ENCODE measurements at places on chromosomes 1 and 21. TPM values are rescaled to one million over a fixed set of nuclear protein-coding genes. Genes with fewer than 3 reads are reported as not detected.
A peak's percentile ranks its signal among the peaks of the same experiment; 100 is the strongest.

GRCh38 chr1:223556414-223557129, 108.9 kb downstream of the CAPN8 start:
- H3K27ac ChIP-seq: no peak overlapping the region
- H3K4me1 ChIP-seq: no peaks in the 10 kb centered on the region
- no peaks in the 10 kb centered on the region for H3K36me3 ChIP-seq
- H3K4me3 ChIP-seq: no peak overlapping the region

GRCh38 chr1:66769512-66770229, 17.4 kb downstream of the DYNLT5 start:
- H3K4me1 ChIP-seq: no peaks in the 10 kb centered on the region
- H3K27me3 ChIP-seq: no peaks in the 10 kb centered on the region
- H3K4me3 ChIP-seq: no peak overlapping the region
- no peak overlapping the region for H3K27ac ChIP-seq
- DNase-seq: no peak

Gene LCE1F
- total RNA-seq: not detected

GRCh38 chr21:16676391-16676790, 836.5 kb upstream of the CXADR start:
- no peaks in the 10 kb centered on the region for H3K36me3 ChIP-seq
- peaks cover 14% of the 10 kb centered on the region for H3K4me1 ChIP-seq
- no peak overlapping the region for H3K4me3 ChIP-seq
- H3K27ac ChIP-seq: peak overlapping the region; percentile 49
- H3K27me3 ChIP-seq: no peaks in the 10 kb centered on the region

Gene OR2T29
- not detected for total RNA-seq

GRCh38 chr1:71783071-71783470, 499.3 kb downstream of the NEGR1 start:
- H3K4me1 ChIP-seq: no peaks in the 10 kb centered on the region
- no peaks in the 10 kb centered on the region for H3K27me3 ChIP-seq
- DNase-seq: no peak
- H3K27ac ChIP-seq: no peak overlapping the region

DNA sequence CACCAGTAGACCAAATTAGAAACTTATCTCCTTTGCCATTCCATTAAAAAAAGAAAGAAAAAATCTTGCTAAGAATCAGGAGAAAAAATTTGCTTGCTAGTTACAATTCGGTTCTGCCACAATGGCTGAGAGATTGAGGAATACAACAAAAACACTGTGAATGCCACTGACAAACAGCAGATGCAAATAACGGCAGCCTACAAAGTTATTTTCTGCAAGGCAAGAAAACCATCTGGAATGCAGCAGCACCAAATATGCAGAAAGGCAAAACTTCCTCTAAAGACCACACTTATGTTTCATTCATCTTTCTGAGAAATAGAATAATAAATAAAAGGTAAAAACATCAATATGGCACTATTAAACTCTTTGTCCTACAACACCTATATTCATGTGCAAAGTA, 75.7 kb downstream of the ENAH start:
- peak overlapping the region; percentile 81 for H3K27ac ChIP-seq

GRCh38 chr1:109751531-109752260, 10.9 kb upstream of the GSTM3 start:
- no peak overlapping the region for H3K27ac ChIP-seq
- H3K27me3 ChIP-seq: peaks cover 8% of the 10 kb centered on the region
- H3K36me3 ChIP-seq: peaks cover 4% of the 10 kb centered on the region
- no peak overlapping the region for H3K4me3 ChIP-seq

- no peak for DNase-seq
- no peaks in the 10 kb centered on the region for H3K27me3 ChIP-seq
- peaks cover 52% of the 10 kb centered on the region for H3K4me1 ChIP-seq
- H3K27ac ChIP-seq: peak overlapping the region; percentile 100
- peak overlapping the region; percentile 100 for H3K4me3 ChIP-seq
- peaks cover 23% of the 10 kb centered on the region for H3K36me3 ChIP-seq
These were observed 524 bp downstream of the COPA start for GRCh38 chr1:160342526-160342925.

DNA sequence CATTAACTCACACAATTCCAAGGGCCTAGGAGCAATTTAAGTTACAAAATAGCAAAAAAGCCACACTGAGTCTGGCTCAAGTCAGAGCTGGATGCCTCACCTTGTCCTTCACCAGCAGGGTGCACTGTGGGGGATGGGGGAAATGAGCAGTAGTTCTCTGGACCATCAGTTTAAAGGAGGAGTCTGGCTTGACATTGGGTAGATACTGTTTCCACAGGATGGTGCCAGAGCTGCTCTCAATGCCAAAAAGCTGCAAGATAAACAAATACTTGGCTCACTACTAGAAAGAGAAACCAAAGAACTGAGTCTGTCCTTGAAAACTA, 18.8 kb downstream of the EMC1 start:
- H3K4me1 ChIP-seq: peaks cover 8% of the 10 kb centered on the region
- no peak overlapping the region for H3K4me3 ChIP-seq
- H3K36me3 ChIP-seq: peaks cover 27% of the 10 kb centered on the region
- DNase-seq: no peak
- H3K27ac ChIP-seq: peak overlapping the region; percentile 59
- H3K27me3 ChIP-seq: no peaks in the 10 kb centered on the region

Gene PAX7
- total RNA-seq: not detected

DNA sequence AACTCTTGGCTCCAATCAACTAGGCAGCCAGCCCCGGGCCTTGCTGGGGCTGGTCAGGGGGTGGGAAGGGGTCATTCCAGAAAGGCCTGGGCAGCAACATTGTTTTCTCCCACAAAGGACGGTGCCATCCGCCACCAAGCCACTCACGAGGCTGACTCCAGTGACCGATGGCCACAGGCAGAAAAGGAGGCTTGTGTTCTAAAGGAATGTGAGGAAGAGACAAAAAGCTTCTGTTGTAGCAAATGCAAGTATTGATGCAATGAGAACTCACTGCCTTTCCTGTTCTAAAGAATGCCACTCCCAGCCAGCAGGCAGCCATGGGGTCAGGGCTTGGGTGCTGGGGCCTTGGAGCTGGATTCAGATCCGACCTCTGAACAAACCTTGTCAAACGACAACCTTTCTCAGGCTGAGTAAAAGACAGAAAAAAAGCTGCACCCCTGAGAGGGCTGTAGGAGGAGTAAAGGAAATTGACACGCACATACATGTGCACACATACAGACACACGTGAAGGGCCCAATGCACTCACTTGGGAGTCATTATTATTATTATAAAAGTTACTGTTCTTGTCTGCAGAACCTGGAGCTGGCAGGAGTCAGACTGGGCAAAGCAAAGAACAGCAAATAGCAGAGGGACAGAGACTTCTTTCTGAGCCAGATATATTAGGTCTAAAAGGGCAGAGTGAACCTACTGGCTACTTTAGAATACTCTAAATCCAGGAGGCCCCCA, 13.9 kb upstream of the PRMT2 start:
- DNase-seq: no peak
- H3K4me3 ChIP-seq: no peak overlapping the region
- H3K4me1 ChIP-seq: peaks cover 41% of the 10 kb centered on the region
- peak overlapping the region; percentile 94 for H3K27ac ChIP-seq
- H3K27me3 ChIP-seq: no peaks in the 10 kb centered on the region

GRCh38 chr1:235272851-235273250, 55.1 kb downstream of the ARID4B start:
- peaks cover 17% of the 10 kb centered on the region for H3K4me1 ChIP-seq
- no peak overlapping the region for H3K27ac ChIP-seq
- DNase-seq: no peak
- H3K27me3 ChIP-seq: no peaks in the 10 kb centered on the region

Gene OR6N1
- total RNA-seq: not detected

DNA sequence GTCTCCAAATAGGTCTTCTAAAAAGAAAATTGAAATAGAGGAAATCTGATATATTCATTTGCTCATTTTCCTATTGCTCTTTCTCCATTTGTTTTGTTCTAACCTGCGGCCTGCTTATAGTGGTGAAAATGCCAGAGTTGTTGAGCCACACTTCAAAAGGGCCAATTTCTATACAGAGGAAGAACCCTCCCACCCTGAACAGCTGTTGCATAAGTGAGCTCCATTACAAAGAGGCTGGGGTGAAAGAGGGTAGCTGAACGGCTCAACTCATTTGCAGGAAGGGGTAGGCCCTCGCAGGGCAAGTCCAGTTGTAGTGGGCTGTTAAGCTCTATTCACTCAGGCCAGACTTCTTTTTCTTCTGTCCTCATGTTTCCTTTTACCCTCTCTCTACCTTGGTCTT, 8.8 kb downstream of the ADCY10 start:
- H3K4me3 ChIP-seq: no peak overlapping the region
- no peaks in the 10 kb centered on the region for H3K27me3 ChIP-seq
- H3K27ac ChIP-seq: peak overlapping the region; percentile 70
- DNase-seq: no peak
- H3K4me1 ChIP-seq: peaks cover 22% of the 10 kb centered on the region

DNA sequence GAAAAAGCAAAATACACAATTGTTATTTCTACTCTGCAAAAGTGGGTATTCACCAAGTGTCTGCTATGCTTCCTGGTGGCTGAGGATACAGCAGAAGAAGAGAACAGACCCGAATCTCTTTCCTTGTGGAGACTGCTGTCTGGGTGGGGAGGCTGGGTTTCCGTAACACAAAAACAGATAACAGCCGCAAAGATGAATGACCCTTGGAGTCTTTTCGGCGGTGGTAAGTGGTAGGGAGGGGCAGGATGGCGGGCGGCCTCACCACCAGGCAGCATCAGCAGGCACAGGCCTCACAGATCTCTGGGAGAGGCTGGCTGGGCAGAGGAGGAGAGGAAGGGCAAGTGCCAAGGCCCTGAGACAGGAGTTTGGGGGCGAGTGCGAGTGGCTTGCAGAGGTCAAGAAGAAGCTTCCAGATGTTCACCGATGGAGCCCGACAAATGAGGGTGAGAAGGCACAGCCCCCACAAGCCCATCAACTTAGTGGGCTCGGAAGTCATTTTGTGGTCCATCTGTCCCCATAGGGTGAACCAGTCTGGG, 164.2 kb downstream of the RHOU start:
- peaks cover 1% of the 10 kb centered on the region for H3K36me3 ChIP-seq
- no peak overlapping the region for H3K4me3 ChIP-seq
- no peak for DNase-seq

DNA sequence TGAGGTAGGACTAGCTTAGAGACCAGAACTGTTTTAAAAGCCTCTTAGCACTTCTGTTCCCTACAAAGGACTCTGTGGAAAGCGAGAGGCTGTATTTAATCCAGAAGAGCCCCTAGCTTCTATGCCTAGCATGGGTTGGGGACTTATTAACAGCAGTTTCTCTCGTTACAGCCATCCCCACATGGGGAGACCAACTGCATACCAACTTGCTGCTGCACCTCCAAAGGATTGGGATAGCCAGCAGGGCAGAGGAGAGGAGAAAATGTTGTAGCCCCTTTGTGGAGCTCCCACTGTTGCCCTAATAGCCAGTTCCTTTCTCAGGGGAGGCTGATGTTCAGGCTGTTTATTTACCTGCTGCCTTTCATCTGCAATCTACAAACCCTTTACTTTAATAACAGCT, 11.0 kb upstream of the CELSR2 start:
- peaks cover 39% of the 10 kb centered on the region for H3K4me1 ChIP-seq
- no peaks in the 10 kb centered on the region for H3K27me3 ChIP-seq
- no peak for DNase-seq
- peaks cover 37% of the 10 kb centered on the region for H3K36me3 ChIP-seq
- no peak overlapping the region for H3K27ac ChIP-seq

Gene TCHH
- not detected for total RNA-seq

GRCh38 chr1:172286629-172287076, 133.8 kb upstream of the C1orf105 start:
- H3K4me3 ChIP-seq: no peak overlapping the region
- H3K27me3 ChIP-seq: no peaks in the 10 kb centered on the region
- DNase-seq: no peak

DNA sequence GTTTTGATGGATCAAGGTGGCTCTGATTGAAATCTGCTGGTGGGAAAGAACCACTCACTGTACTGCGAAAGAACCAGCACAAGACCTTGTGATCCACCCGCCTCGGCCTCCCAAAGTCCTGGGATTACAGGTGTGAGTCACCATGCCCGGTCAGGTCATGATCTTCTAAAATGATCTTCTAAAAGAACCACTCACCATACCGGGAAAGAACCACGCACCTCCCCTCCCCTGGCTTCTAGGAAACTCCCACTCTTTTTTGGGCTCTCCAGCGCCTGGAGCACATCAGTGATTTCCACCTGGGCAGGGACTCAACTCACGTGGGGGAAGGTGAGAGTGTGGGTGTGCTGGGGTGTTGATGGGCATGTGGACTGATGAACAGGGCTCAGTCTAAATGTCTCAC, 7.9 kb upstream of the RAB7B start:
- no peak overlapping the region for H3K4me3 ChIP-seq
- no peaks in the 10 kb centered on the region for H3K27me3 ChIP-seq
- no peak for DNase-seq
- H3K27ac ChIP-seq: no peak overlapping the region
- H3K36me3 ChIP-seq: no peaks in the 10 kb centered on the region
- H3K4me1 ChIP-seq: no peaks in the 10 kb centered on the region

Gene TRIM46
- total RNA-seq: 9.7 TPM

DNA sequence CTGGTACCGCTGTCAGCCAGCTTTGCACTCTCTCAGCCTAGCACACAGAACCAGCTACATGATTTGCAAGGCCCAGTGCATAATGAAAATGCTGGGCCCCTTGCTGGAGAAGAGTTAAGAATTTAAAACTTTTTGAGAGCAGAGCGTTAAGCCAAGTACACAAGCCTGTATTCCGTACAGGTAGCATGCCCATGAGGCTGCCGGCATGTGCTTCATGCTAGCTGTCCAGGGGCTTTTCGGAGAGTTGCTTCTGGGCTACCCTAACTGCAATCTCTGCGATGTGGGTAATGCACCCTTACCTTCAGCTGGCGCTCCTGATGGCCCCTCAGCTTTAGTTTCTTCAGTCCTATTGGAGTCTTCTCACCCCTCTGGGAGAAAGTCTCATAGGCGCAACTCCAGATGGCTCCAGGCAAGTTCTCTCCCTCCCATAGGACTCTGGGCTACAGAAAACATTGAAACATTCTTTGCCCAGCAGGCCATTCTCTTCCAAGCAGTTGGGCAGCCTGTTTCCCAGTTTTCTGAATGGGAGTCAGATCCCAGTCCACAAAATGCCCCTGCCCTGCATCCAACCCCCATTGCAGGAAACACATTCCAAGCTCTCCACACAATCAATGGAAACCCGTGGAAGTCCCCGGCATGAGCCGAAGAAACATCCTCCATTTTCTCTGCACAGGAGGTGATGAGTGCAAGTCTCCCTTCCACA, 5.7 kb upstream of the AKT3 start:
- H3K4me1 ChIP-seq: peaks cover 12% of the 10 kb centered on the region
- DNase-seq: no peak
- no peaks in the 10 kb centered on the region for H3K27me3 ChIP-seq
- no peaks in the 10 kb centered on the region for H3K36me3 ChIP-seq
- H3K27ac ChIP-seq: no peak overlapping the region

DNA sequence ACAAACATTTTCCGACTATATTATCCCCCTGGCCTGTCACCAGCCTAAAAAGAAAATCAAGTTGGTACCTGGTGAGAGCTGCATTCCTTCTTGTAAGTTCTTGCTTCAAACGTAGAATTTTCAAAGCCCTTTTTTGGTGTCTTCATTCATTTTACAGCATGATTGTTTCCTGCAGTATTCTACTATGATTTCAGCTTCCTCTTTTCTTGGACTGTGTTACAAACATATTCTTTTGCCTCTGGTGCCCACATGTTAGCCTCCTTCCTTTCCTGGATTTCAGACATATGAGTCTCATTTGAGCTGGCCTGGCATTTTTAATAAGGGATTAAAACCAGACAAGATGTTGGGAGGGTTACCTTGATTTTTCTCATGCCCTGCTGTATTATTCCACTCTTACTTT, 142.5 kb downstream of the PIGK start:
- no peak for DNase-seq
- H3K27me3 ChIP-seq: no peaks in the 10 kb centered on the region
- H3K36me3 ChIP-seq: peaks cover 3% of the 10 kb centered on the region
- no peak overlapping the region for H3K27ac ChIP-seq
- no peak overlapping the region for H3K4me3 ChIP-seq
- no peaks in the 10 kb centered on the region for H3K4me1 ChIP-seq
